ENCODE measurements at places on chromosomes 16 and 17.

DNA sequence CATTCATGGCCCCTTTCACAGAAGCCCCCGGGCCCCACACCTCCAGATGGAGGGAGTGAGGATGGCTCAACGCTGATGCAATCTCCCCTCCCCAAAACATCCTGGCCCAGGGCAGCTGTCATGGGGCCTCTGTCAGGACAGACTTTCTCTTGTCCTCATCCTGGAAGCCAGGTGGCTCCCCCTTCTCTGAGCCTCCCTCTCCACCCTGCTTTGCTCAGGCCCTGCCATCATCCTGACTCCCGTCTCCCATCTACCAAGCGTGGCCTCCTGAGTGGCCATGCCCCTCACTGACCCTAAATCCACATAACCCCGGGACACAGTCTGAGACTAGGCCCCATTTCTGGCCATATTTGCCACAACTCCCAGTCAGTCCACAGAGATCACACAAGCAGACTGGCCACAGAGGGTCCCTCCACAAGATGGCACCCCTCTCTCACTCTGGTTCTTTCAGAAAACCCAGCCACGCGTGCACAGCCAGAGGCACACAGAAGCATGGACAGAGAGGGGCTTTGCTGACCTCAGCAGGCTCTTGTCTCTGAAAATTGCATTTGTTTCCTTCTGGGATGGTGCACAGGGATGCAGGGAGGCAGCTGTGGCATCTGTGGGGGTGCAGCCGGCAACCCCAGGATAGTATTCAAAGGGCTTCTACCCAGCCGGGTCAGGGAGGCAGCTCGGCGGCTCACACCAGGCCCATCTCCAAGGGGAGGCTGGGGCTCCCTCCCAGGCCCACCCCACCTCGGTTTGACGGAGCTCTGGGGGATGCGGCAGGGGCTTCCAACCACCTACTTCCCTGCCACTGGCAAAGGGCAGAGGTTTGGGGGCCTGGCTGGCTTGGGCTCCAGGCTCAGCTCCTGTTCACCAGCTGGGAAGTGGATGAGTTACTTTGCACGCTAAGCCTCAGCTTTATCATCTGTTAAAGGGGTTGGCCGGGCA is 16.9 kb downstream of the DOC2B start:
- no peak for DNase-seq

GRCh38 chr17:7007143-7007542 is 5.3 kb upstream of the RNASEK start:
- no peak for DNase-seq

- no peak for DNase-seq
Observed at GRCh38 chr17:82593590-82594087, 54.6 kb downstream of the WDR45B start.

GRCh38 chr17:72226322-72226721 is 105.5 kb downstream of the SOX9 start:
- no peak for DNase-seq

DNA sequence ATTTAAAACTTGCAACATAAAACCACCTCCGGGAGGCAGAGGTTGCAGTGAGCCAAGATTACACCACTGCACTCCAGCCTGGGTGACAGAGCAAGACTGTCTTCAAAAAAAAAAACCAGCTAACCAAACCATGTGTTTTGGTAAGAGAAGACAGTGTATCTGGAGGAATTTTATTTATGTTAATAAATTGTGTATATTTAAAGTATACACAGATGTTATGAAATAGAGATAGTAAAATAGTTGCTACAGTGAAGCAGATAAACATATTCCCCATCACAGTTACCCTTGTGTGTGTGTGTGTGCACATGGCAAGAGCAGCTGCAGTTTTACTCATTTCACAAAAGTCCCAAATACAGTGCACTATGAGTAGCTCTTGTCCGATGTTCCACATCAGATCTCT is 54.8 kb upstream of the CRISPLD2 start:
- DNase-seq = no peak

DNA sequence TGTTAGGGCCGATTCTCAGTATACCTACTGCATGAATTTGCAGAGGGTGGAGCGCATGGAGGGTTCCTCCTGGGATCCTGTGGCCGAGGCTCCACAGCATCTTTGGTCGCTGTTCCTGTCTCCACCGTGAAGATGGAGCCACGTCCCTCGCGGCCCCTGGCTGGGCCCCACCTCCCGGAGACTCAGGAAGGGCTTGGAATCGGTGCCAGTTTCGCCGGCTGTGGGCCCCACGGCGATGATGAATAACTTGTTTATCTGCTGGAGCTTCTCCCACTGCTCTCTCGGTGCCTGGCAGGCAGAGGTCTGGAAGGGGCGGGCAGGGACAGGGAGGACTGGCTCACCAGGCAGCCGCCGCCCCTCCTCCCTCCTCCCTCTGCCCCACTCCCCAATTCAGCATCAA is 8.1 kb downstream of the SLC5A11 start:
- DNase-seq = no peak

DNA sequence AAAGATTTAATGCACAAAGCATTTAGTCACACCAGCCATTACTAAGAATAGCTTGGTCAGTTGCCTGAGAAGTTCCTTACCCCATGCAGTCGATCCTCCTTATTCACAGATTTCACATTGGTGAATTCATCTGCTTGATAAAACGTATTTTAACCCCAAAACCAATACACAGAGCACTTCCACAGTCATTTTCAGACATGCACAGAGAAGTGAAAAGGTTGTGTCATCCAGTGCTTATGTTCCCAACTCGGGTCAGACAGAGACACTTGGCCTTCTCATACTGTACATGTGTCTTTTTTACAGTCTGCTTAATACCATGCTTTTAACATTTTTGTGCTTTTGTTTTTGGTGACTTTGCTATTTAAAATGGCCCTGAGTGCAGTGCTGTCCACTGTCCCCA is 219.7 kb downstream of the SPECC1 start:
- no peak for DNase-seq

GRCh38 chr17:62975206-62975605 is 9.2 kb downstream of the TANC2 start:
- DNase-seq = no peak

DNA sequence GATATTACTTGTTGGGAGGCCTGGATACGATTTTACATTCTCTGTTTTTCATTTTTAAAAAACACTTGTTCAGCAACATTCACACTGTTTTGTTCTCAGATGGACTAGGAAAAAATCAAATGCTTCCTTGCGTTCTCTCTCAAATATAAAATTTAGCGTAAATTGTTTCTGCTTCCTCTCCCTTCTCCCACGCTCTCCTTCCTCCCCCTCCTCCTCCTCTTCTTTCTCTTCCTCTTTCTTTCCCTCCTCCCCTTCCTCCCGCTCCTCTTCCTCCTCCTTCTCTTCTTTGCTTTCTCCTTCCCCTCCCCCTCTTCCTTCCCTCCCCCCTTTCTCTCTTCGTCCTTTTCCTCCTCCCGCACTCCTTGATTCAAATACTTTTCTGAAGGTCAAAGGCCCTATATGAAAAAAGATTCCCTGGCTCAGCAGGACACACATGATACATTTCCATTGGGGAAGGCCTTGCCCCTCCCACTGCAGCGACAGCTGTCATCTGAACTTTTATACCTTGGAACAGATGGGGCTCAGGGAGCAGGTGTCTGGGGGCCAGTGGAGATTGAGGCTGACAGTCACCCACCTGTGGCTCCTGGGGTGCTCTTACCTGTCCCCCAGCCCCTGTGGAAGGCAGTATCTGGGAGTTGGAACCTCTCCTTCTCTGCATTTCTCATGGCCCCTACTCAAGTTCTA is 99.4 kb upstream of the SDK2 start:
- no peak for DNase-seq

DNA sequence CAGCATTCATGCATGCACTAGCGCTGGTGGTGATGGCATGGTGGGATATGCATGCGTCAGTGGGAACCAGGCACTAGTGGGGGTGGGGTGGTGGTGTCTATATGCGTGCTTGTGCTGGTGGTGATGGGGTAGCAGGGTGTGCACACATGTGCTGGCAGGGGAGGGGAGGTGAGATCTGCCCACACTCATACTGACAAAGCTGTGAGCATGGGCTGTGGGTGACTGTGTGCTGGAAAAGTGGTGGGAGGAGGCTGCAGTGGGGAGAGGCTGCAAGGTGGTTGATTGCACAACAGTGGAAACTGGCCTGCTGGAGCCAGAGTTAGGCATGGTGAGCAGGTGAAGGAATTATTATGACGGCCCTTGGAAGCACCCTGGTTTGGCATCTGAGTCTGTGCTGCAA is 31.3 kb upstream of the TEKT1 start:
- DNase-seq = no peak

- no peak for DNase-seq
Observed at GRCh38 chr17:47735536-47736011, 2.5 kb downstream of the TBX21 start.

- no peak for DNase-seq
Observed at GRCh38 chr16:80971819-80972218, 34.9 kb downstream of the CMC2 start.

- no peak for DNase-seq
Observed at GRCh38 chr17:11486868-11487310, 111.4 kb upstream of the DNAH9 start.
